Esophagus muscularis mucosa (tissue), 4 donors: ENCODE measurements at places on chromosomes 16 and 17. TPM values are rescaled to one million over a fixed set of nuclear protein-coding genes. Genes with fewer than 3 reads are reported as not detected.

GRCh38 chr16:62642677-62643076 lies 606.4 kb upstream of the CDH8 start:
- H3K4me3 ChIP-seq: no peak overlapping the region
- H3K36me3 ChIP-seq: no peaks in the 10 kb centered on the region
- H3K27ac ChIP-seq: no peak overlapping the region
- H3K27me3 ChIP-seq: no peaks in the 10 kb centered on the region
- DNase-seq: no peak
- no peaks in the 10 kb centered on the region for H3K4me1 ChIP-seq

DNA sequence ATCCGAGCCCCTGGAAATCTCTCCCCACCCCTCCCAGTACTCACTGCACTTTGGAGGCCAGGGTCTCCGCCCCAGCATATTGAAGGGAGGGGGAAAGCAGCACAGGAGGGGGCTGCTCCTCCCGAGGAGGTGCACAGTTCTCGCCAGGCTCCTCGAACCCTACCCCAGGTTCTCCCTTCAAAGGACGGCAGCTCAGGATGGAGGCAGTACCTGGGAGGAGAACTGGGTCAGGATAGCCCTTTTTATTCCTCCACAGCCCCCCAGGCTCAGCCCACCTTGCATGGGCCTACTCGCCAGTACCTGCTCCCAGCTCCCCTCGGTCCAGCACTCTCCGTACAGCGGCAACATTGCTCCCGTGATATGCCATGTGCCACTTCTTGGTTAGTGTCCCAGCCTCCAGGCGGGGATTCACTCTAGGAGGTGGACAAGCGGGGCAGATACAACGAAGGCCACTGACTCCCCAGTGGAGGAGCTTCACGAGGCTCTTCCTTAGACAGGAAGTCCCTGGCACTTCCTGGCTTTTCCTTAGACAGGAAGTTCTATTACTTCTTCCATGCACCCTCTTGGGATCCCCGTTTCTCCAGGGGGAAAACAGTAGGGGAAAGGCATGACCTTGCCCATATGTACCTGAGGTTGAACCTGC lies 2.1 kb upstream of the GPS2 start:
- peaks cover 33% of the 10 kb centered on the region for H3K4me1 ChIP-seq
- H3K27ac ChIP-seq: no peak overlapping the region
- H3K4me3 ChIP-seq: no peak overlapping the region
- H3K36me3 ChIP-seq: peaks cover 69% of the 10 kb centered on the region

DNA sequence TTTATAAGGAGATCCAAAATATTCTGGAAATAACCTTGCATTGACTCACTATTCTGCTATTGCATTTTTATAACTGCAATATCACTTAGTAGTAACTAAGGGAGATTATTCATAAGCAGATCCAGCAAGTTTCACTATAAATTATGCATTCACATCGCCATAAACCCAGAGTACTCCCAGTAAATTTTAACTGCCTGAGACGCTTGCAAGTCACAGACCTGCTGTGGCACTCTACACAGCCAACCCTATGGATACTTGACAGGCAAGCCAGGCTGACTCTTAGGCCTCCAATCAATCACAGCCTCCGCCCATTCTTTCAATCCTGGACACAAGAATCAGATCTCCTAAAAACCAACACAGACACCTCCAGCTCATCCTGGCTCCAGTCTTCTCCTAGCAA lies 28.2 kb downstream of the USP31 start:
- peaks cover 100% of the 10 kb centered on the region for H3K4me1 ChIP-seq
- no peaks in the 10 kb centered on the region for H3K36me3 ChIP-seq
- DNase-seq: no peak
- no peaks in the 10 kb centered on the region for H3K27me3 ChIP-seq
- H3K4me3 ChIP-seq: no peak overlapping the region
- H3K27ac ChIP-seq: peak overlapping the region; percentile 73

GRCh38 chr16:85491058-85491771 lies 121.9 kb upstream of the GSE1 start:
- H3K36me3 ChIP-seq: no peaks in the 10 kb centered on the region
- H3K27ac ChIP-seq: peak overlapping the region; percentile 13
- H3K27me3 ChIP-seq: no peaks in the 10 kb centered on the region
- peaks cover 30% of the 10 kb centered on the region for H3K4me1 ChIP-seq

- H3K4me1 ChIP-seq: no peaks in the 10 kb centered on the region
- H3K27ac ChIP-seq: peak overlapping the region; percentile 95
- H3K36me3 ChIP-seq: no peaks in the 10 kb centered on the region
- peak overlapping the region; percentile 90 for H3K4me3 ChIP-seq
- H3K27me3 ChIP-seq: no peaks in the 10 kb centered on the region
- peak; percentile 95 for DNase-seq
Observed at GRCh38 chr17:43720311-43721060, 38.1 kb downstream of the SOST start.

GRCh38 chr17:17781591-17782496 lies 54.9 kb downstream of the SREBF1 start:
- peak overlapping the region; percentile 64 for H3K4me3 ChIP-seq
- DNase-seq: no peak
- peak overlapping the region; percentile 91 for H3K27ac ChIP-seq
- H3K27me3 ChIP-seq: no peaks in the 10 kb centered on the region

GRCh38 chr16:58426966-58427365 lies 34.7 kb downstream of the GINS3 start:
- no peaks in the 10 kb centered on the region for H3K36me3 ChIP-seq
- H3K4me3 ChIP-seq: no peak overlapping the region
- H3K4me1 ChIP-seq: no peaks in the 10 kb centered on the region
- no peaks in the 10 kb centered on the region for H3K27me3 ChIP-seq
- H3K27ac ChIP-seq: no peak overlapping the region
- no peak for DNase-seq

GRCh38 chr17:62741290-62741689 lies 66.8 kb downstream of the MARCHF10 start:
- H3K4me3 ChIP-seq: no peak overlapping the region
- DNase-seq: no peak
- H3K27ac ChIP-seq: no peak overlapping the region
- no peaks in the 10 kb centered on the region for H3K36me3 ChIP-seq
- H3K27me3 ChIP-seq: no peaks in the 10 kb centered on the region

- DNase-seq: peak; percentile 95
- peak overlapping the region; percentile 79 for H3K27ac ChIP-seq
- H3K4me1 ChIP-seq: peaks cover 100% of the 10 kb centered on the region
- no peaks in the 10 kb centered on the region for H3K36me3 ChIP-seq
- no peak overlapping the region for H3K4me3 ChIP-seq
Observed at GRCh38 chr17:78383725-78384471, 5.4 kb downstream of the PGS1 start.

- DNase-seq: peak; percentile 93
- peaks cover 5% of the 10 kb centered on the region for H3K36me3 ChIP-seq
- H3K27me3 ChIP-seq: no peaks in the 10 kb centered on the region
- peak overlapping the region; percentile 87 for H3K4me3 ChIP-seq
- peak overlapping the region; percentile 97 for H3K27ac ChIP-seq
Observed at GRCh38 chr17:4948931-4949320, 596 bp upstream of the PFN1 start.

- DNase-seq: no peak
- H3K36me3 ChIP-seq: peaks cover 76% of the 10 kb centered on the region
- H3K27me3 ChIP-seq: no peaks in the 10 kb centered on the region
- H3K27ac ChIP-seq: no peak overlapping the region
- H3K4me1 ChIP-seq: peaks cover 16% of the 10 kb centered on the region
Observed at GRCh38 chr17:38724337-38724988, 5.7 kb upstream of the CISD3 start.

DNA sequence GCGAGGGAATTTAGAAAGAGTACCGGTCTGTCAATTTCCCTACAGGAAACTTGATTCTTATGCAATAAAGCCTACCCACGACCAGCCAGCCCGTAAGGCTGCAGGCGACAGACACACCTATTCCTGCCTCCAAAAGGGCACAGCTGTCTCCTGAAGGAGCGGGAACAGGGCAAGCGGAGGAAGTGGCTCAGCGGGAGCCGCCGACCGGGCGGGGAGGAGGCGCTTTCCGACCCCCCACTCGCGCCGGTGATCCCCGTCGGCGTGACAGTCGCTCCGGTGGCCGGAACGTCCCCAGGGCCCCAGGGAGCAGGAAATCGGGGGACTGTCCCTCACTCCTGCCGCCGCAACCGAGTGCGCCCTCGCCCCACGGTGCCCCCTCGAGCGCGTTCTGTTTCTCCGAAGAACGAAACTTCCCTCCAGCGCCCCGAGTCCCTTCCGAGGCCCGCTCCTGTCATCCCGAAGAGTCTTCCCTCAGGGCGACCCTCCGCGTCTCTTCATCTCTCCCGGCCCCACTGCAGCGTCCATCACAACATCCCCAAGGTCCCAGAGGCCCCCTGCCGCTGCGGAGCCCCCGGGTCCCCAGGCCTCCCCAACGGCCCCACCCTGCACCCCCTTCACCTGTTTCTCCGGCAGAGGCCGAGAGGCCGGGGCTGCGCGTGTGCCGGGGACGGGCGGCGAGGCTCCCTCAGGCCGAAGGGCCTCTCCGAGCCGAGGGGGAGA lies 421 bp downstream of the STAT3 start:
- peaks cover 60% of the 10 kb centered on the region for H3K4me1 ChIP-seq
- H3K27me3 ChIP-seq: no peaks in the 10 kb centered on the region
- peak overlapping the region; percentile 97 for H3K27ac ChIP-seq
- H3K4me3 ChIP-seq: peak overlapping the region; percentile 82

- H3K4me3 ChIP-seq: no peak overlapping the region
- DNase-seq: no peak
- H3K27ac ChIP-seq: no peak overlapping the region
- H3K4me1 ChIP-seq: no peaks in the 10 kb centered on the region
Observed at GRCh38 chr16:76226011-76226410, 51.2 kb upstream of the CNTNAP4 start.

DNA sequence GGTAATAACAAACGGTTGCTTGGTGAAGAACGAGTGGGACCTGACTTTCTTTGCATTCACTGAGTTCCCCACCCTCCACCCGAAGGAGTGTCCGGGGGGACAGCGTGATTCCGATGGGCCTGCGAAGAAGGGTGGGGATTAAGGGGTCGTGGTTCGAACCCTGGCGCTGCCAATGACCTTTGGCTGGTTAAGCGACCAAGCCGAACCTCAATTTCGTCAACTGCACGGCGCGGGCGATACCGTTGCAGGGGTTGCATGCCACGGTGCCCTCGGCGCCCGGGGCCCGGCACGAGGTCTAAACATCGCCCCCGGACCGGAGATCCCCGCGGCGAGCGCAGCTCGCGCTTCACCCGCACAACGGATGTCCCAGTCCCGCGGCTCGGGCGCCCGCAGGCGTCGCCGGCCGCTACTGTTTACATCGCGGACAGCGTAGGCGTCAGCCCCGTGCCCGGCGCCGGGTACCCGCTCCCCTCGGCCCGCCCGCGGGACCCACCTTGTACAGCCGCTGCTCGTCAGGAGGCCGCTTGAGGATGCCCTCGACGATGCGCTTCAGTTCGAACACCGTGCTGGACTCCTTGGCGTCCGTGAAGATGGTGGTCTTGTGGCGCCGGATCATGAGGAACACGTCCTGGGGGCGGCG lies 460 bp downstream of the ELOB start:
- peaks cover 35% of the 10 kb centered on the region for H3K36me3 ChIP-seq
- peak overlapping the region; percentile 90 for H3K4me3 ChIP-seq
- no peak for DNase-seq
- peaks cover 24% of the 10 kb centered on the region for H3K4me1 ChIP-seq
- H3K27ac ChIP-seq: peak overlapping the region; percentile 86

- H3K36me3 ChIP-seq: peaks cover 55% of the 10 kb centered on the region
- peak overlapping the region; percentile 95 for H3K27ac ChIP-seq
- H3K4me3 ChIP-seq: no peak overlapping the region
- H3K27me3 ChIP-seq: no peaks in the 10 kb centered on the region
- H3K4me1 ChIP-seq: no peaks in the 10 kb centered on the region
Observed at GRCh38 chr16:15865742-15866141, 8.9 kb upstream of the MYH11 start.

DNA sequence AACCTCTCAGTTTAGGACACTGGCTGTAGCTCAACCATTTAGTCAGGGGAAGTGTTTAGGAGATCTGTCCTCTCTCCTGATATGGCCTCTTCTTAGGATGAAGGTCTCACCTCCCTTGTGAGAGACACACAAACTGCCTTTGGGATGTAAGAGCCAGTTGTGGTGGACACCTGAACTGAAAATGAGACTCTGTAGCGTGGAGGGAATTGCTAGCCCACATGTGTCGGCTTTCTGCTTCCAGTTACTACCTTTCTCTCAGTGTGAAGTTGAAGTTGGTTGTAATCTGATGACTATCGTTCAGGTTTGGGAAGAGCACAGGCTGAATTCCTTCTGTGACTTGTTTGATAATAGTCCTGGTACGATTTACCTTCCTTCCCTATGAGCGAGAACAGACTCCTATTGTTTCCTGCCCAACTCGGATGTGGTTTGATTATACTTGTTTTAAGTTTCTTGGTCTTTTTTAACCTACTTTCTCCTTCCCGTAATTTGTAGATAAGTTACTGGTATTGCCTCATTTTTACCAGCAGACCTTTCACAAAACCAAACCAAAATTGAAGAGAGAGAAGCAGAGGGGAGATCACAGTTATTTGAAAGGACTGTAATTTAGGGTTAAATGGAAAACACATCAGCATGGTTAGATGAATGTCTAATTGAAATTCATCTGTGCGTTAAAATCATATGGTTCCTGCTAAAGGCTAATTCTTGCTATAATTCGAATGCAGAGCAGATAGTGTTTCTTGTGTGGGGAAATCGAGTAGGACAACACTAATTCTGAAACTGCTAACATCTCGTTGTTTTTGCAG lies 43.2 kb downstream of the CLEC16A start:
- H3K4me1 ChIP-seq: peaks cover 3% of the 10 kb centered on the region
- H3K4me3 ChIP-seq: no peak overlapping the region
- no peak for DNase-seq
- no peaks in the 10 kb centered on the region for H3K27me3 ChIP-seq
- H3K36me3 ChIP-seq: peaks cover 11% of the 10 kb centered on the region

GRCh38 chr17:67246653-67247415 lies 1.8 kb upstream of the HELZ start:
- no peak overlapping the region for H3K27ac ChIP-seq
- H3K4me1 ChIP-seq: peaks cover 34% of the 10 kb centered on the region
- H3K4me3 ChIP-seq: peak overlapping the region; percentile 98
- no peak for DNase-seq
- H3K27me3 ChIP-seq: no peaks in the 10 kb centered on the region
- no peaks in the 10 kb centered on the region for H3K36me3 ChIP-seq

DNA sequence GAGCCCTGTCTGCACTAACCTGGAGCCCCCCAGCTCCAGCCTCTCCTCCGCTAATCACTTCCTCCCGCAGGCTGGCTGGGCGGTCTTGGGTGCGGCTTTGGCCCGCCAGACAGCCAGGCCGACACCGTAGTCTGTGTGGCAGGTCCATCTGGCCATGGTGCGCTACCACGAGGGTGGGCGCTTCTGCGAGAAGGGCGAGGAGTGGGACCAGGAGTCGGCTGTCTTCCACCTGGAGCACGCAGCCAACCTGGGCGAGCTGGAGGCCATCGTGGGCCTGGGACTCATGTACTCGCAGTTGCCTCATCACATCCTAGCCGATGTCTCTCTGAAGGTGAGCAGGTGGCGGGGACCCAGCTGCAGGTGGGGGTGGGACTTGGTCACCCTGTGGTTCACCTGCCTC lies 30.7 kb upstream of the POLR3E start:
- no peak overlapping the region for H3K27ac ChIP-seq
- no peak for DNase-seq
- no peaks in the 10 kb centered on the region for H3K4me1 ChIP-seq
- no peak overlapping the region for H3K4me3 ChIP-seq
- peaks cover 100% of the 10 kb centered on the region for H3K36me3 ChIP-seq
- no peaks in the 10 kb centered on the region for H3K27me3 ChIP-seq

GRCh38 chr16:23836078-23836403 lies 258 bp downstream of the PRKCB start:
- H3K36me3 ChIP-seq: no peaks in the 10 kb centered on the region
- peaks cover 22% of the 10 kb centered on the region for H3K4me1 ChIP-seq
- H3K4me3 ChIP-seq: peak overlapping the region; percentile 67
- DNase-seq: no peak
- H3K27ac ChIP-seq: no peak overlapping the region

Gene TMEM231
- 6.8 TPM for total RNA-seq

Gene DNAH3
- under 0.01 TPM for total RNA-seq

Gene NPIPB13
- total RNA-seq: 4.1 TPM

Gene SLC38A8
- total RNA-seq: not detected

Gene VASN
- total RNA-seq: 31.3 TPM

Gene TBC1D3C
- not detected for total RNA-seq
